Left lung (tissue), 14 donors: ENCODE measurements at places on chromosomes 5 and 9. TPM values are rescaled to one million over a fixed set of nuclear protein-coding genes. Genes with fewer than 3 reads are reported as not detected.

DNA sequence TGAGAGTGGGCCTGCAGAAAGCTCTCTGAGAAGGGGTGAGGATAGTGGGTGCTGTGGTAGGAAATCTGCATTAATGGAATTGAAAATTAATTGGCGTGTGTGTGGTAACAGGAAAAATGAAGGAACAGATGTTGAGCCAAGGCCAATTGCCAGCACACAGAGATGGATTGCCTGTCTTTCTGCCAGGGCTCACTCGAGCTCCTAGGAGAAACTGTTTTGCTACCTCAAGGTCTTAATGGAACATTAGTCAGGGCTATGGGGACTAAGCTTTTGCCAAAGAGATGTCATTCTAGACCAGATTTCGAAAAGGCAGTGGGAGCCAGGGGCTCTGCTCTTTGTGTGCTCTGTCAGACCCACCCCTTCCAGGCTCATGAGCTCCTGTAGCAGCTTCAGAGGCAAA is 124.0 kb upstream of the EFNA5 start:
- H3K4me1 ChIP-seq: no peaks in the 10 kb centered on the region
- no peaks in the 10 kb centered on the region for H3K36me3 ChIP-seq
- no peaks in the 10 kb centered on the region for H3K27me3 ChIP-seq

GRCh38 chr5:155575861-155576260 is 562.3 kb downstream of the KIF4B start:
- no peak for DNase-seq
- H3K4me3 ChIP-seq: no peak overlapping the region
- H3K27ac ChIP-seq: no peak overlapping the region
- no peaks in the 10 kb centered on the region for H3K36me3 ChIP-seq
- no peaks in the 10 kb centered on the region for H3K27me3 ChIP-seq
- no peaks in the 10 kb centered on the region for H3K4me1 ChIP-seq

- DNase-seq: no peak
- H3K27me3 ChIP-seq: no peaks in the 10 kb centered on the region
- H3K4me1 ChIP-seq: no peaks in the 10 kb centered on the region
- no peak overlapping the region for H3K27ac ChIP-seq
These were observed 40.8 kb upstream of the SPATA31C2 start for GRCh38 chr9:88179062-88179521.

GRCh38 chr5:166285361-166285760 is 2006.1 kb upstream of the WWC1 start:
- H3K36me3 ChIP-seq: no peaks in the 10 kb centered on the region
- no peaks in the 10 kb centered on the region for H3K4me1 ChIP-seq
- no peak overlapping the region for H3K27ac ChIP-seq
- no peak overlapping the region for H3K4me3 ChIP-seq
- no peaks in the 10 kb centered on the region for H3K27me3 ChIP-seq

- H3K36me3 ChIP-seq: no peaks in the 10 kb centered on the region
- no peaks in the 10 kb centered on the region for H3K27me3 ChIP-seq
- no peak overlapping the region for H3K4me3 ChIP-seq
- no peaks in the 10 kb centered on the region for H3K4me1 ChIP-seq
These were observed 50.6 kb upstream of the ANGPTL2 start for GRCh38 chr9:127173063-127173462.

DNA sequence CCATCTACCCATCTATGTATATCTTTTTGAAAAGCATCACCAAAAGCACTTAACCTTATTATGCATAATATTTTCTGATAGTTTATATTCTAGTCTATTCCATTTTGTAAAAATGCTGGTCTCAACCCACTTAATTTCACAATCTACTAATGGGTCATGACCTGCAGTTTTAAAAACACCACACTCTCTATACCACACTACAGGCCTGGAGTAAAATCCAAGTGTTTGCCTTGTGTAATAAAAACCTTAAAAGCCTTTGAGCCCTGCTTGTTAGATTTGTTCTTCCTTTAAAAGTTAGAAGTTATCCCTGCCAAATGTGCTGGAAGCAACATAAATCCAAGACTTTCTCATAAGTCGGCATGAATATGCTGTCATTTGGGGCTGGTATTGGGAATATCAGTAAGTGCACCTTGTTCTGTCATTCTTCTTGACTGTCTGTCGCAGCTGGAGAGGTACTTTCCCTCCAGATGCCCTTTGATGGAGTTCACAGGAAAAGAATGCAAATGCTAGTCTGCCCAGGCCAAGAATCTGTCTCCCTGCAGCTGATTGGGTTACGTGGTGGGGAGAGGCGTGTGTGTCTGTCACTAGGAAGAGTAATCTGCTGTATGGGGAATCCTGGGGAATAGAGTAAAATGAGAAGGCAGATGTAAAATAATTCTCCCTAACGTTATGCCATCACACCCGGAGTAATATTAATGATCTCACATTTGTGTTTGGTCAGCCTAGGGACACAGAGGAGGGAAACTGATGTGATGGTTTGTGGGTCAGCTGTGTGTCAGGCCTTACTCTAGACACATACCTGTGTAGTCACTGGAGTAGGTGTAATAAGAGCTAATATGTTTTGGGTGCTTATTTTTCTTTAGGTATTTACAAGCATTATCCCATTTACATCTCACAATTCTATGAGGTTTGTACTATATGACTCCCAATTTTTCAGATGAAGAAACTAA is 79.4 kb downstream of the ZNF366 start:
- H3K4me1 ChIP-seq: no peaks in the 10 kb centered on the region
- no peak overlapping the region for H3K27ac ChIP-seq
- DNase-seq: no peak
- no peaks in the 10 kb centered on the region for H3K36me3 ChIP-seq
- no peaks in the 10 kb centered on the region for H3K27me3 ChIP-seq
- no peak overlapping the region for H3K4me3 ChIP-seq

- H3K4me3 ChIP-seq: no peak overlapping the region
- H3K27ac ChIP-seq: peak overlapping the region; percentile 16
- no peaks in the 10 kb centered on the region for H3K36me3 ChIP-seq
- H3K4me1 ChIP-seq: peaks cover 90% of the 10 kb centered on the region
- no peak for DNase-seq
These were observed 24.8 kb downstream of the FYB1 start for GRCh38 chr5:39194466-39195136.

The SPOCK1 gene
- 7.6 TPM for total RNA-seq

DNA sequence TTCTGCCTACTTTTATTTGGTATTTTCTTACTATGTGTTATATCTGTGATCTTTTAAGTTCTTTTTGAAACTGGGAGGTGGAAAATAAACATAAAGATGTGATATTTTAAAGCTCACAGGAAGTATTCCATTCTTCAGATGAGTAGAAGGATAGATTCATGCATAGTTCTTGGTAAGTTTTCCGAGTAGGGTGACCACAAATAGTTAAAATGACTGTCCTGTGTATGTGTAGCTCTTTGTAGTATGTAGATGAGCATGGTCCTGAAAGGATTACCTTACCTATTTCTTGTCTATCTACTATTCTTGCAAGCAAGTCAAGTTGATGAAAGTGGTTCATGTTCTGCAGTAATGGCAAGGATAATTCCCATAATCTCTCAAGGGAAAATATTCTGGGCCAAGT is 47.7 kb downstream of the SRFBP1 start:
- no peak overlapping the region for H3K27ac ChIP-seq
- no peaks in the 10 kb centered on the region for H3K4me1 ChIP-seq
- H3K27me3 ChIP-seq: no peaks in the 10 kb centered on the region
- H3K4me3 ChIP-seq: no peak overlapping the region
- no peaks in the 10 kb centered on the region for H3K36me3 ChIP-seq

The SLC25A2 gene
- total RNA-seq: not detected
